ENCODE measurements at places on chromosomes 4 and X. TPM values are rescaled to one million over a fixed set of nuclear protein-coding genes. Genes with fewer than 3 reads are reported as not detected.

Gene PLXNB3
- 5.0 TPM for total RNA-seq

Gene BCLAF3
- 1.3 TPM for total RNA-seq

Gene SMPX
- total RNA-seq, result not detected

Gene BANK1
- 1.1 TPM for total RNA-seq

Gene DSPP
- total RNA-seq, result not detected

Gene FREM3
- total RNA-seq, result not detected

Gene SCOC
- total RNA-seq, result 33.0 TPM

Gene SOD3
- total RNA-seq, result not detected

Gene NAP1L2
- 0.86 TPM for total RNA-seq

Gene QRFPR
- total RNA-seq, result not detected

Gene MSN
- total RNA-seq, result 284 TPM

Gene CT47B1
- total RNA-seq, result not detected

Gene SLC7A11
- 15.2 TPM for total RNA-seq

Gene BEX1
- not detected for total RNA-seq

Gene IQCM
- total RNA-seq, result not detected

Gene ELOVL6
- 21.8 TPM for total RNA-seq
